ENCODE measurements at places on chromosomes 1 and 21. TPM values are rescaled to one million over a fixed set of nuclear protein-coding genes. Genes with fewer than 3 reads are reported as not detected.

The FMO4 gene
- 0.85 TPM for total RNA-seq

The SPRR2F gene
- total RNA-seq: not detected

The FAM163A gene
- not detected for total RNA-seq

The SOX13 gene
- 0.12 TPM for total RNA-seq

The GUCA2A gene
- not detected for total RNA-seq

The NOTCH2 gene
- 168 TPM for total RNA-seq

The DSCAM gene
- not detected for total RNA-seq

The STUM gene
- not detected for total RNA-seq

The TSPEAR gene
- not detected for total RNA-seq

The RHOU gene
- 8.8 TPM for total RNA-seq

The SERBP1 gene
- total RNA-seq: 288 TPM

The ATP1A4 gene
- not detected for total RNA-seq

The CA6 gene
- 2.3 TPM for total RNA-seq

The CAPN8 gene
- not detected for total RNA-seq

The MOV10 gene
- total RNA-seq: 128 TPM

The SOD1 gene
- 217 TPM for total RNA-seq

The FAM3B gene
- total RNA-seq: not detected

The IFI16 gene
- total RNA-seq: 301 TPM

The PYGO2 gene
- total RNA-seq: 47.0 TPM

The JAM2 gene
- total RNA-seq: 0.49 TPM

The KCNH1 gene
- total RNA-seq: not detected

The BCL2L15 gene
- total RNA-seq: 5.5 TPM

The SPATA21 gene
- total RNA-seq: 0.12 TPM

The PARS2 gene
- total RNA-seq: 5.6 TPM

The PWP2 gene
- 10.8 TPM for total RNA-seq

The CFAP57 gene
- total RNA-seq: 0.07 TPM

The PTPN7 gene
- total RNA-seq: 302 TPM

The TAF1A gene
- 12.4 TPM for total RNA-seq

The SPRR2E gene
- total RNA-seq: not detected

The LRRC71 gene
- not detected for total RNA-seq

The OR6K3 gene
- not detected for total RNA-seq

The C4BPB gene
- total RNA-seq: 15.6 TPM

The LGR6 gene
- not detected for total RNA-seq

The ALX3 gene
- total RNA-seq: not detected

The IQCC gene
- 2.5 TPM for total RNA-seq

The CD1D gene
- not detected for total RNA-seq

The KLF17 gene
- not detected for total RNA-seq

The ADGRL4 gene
- total RNA-seq: not detected

The ADCY10 gene
- total RNA-seq: 0.07 TPM

The USH2A gene
- not detected for total RNA-seq

The TACSTD2 gene
- not detected for total RNA-seq

The KAZN gene
- 0.34 TPM for total RNA-seq

The DNAJC6 gene
- total RNA-seq: 13.0 TPM

The RASSF5 gene
- total RNA-seq: 252 TPM

Data from T-helper 1 cell treated with Interleukin-12 subunit alpha and Interleukin-12 subunit beta and Interleukin-4 antibody, amounts not matched to agents 30 ng/mL and 1 ng/mL, for 36 hours (primary cell).